Ecto neural progenitor cell (in vitro differentiated cells): ENCODE measurements at places on chromosomes 1 and 21.

DNA sequence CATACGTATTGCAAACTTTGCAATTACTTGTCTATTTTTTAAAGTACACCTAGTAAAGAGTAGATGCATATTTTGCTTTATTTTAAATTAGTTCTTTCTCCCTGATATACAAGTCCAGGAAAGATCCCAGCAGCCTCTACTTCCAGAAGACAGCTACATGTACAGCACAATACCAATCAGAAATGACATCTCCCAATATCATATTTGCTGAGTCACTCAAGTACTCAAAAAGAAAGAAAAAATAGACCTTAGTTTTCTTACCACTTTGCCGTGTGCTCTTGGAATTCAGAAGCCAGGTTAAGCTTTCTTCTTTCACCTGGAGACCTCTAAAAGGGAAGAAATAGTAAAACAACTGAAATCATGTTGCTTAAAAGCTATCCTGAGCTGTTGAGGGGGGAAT, 412.6 kb upstream of the RUNX1 start:
- DNase-seq: no peak

GRCh38 chr1:41361495-41362356, 492 bp downstream of the FOXO6 start:
- DNase-seq: no peak

DNA sequence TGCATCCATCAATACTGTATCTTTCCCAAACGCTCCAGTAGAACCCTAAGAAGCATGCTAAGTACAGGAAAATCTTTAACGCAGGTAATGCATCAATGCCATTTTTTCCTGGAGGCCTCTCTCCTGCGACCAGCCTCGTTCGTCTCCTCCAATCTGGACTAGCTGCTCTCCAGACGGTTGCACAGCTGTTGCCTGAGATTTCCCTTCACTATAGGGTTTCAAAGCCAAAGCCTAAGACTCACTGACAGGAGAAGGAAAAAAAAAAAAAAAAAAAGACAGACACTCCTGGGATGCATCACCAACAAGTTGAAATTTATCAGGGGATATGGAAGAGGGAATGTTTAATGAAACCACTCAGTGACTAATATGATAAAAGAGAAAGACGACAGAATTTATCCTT, 93.0 kb downstream of the APP start:
- DNase-seq: no peak

DNA sequence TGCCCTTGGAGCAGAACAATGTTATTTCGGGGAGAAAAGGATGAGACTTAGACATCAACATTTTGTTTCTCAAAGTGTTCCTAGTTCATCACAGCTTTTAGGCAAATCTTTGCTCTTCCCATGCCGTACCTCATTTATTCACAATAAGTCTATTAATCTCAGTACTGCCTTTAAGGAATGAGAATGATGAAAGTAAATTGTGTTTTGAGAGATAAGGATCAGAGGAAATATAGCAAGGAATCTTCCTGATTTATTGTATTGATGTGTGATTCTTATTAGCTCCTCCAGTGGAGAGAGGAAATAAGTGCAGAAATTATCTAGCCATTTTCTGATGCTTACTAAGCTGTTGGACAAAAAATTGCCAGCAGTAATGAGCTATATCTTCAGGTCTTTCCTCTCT, 2.0 kb downstream of the POLR3C start:
- DNase-seq: no peak
